ENCODE measurements at places on chromosomes 5 and 9.
A peak's percentile ranks its signal among the peaks of the same experiment; 100 is the strongest.

GRCh38 chr5:151016700-151017099 is 3.7 kb upstream of the GPX3 start:
- no peak for DNase-seq

- no peak for DNase-seq
Measured at GRCh38 chr9:85112391-85112790, 442.9 kb downstream of the NTRK2 start.

GRCh38 chr5:19531374-19531952 is 456.5 kb downstream of the CDH18 start:
- peak; percentile 96 for DNase-seq

- DNase-seq: no peak
Measured at GRCh38 chr9:96141666-96142065, 160.3 kb downstream of the HSD17B3 start.

GRCh38 chr5:32531885-32532520 is 53.4 kb upstream of the SUB1 start:
- DNase-seq: peak; percentile 10
